ENCODE measurements at places on chromosomes 4 and X. TPM values are rescaled to one million over a fixed set of nuclear protein-coding genes. Genes with fewer than 3 reads are reported as not detected.

Gene MXRA5
- not detected for total RNA-seq

Gene PPP1R2C
- total RNA-seq = not detected

Gene KIAA1210
- not detected for total RNA-seq

Gene PAGE5
- total RNA-seq = not detected

Gene P2RY8
- total RNA-seq = not detected

Gene RNF128
- 0.12 TPM for total RNA-seq

Gene DACH2
- not detected for total RNA-seq

Gene FGF13
- not detected for total RNA-seq

Gene CXCL8
- total RNA-seq = 20.1 TPM

Gene XAGE2
- total RNA-seq = not detected

Gene ETFDH
- total RNA-seq = 5.4 TPM

Gene HSFX2
- total RNA-seq = not detected

Data from A549 treated with ZK216348 at 1 μM for 4 hours (cell line).